CD4-positive, alpha-beta T cell treated with Interleukin-21 for 1 hour (primary cell): ENCODE measurements at places on chromosomes 4 and X.

- DNase-seq, result no peak
Measured at GRCh38 chrX:22533898-22534297, 261.2 kb downstream of the CBLL2 start.

DNA sequence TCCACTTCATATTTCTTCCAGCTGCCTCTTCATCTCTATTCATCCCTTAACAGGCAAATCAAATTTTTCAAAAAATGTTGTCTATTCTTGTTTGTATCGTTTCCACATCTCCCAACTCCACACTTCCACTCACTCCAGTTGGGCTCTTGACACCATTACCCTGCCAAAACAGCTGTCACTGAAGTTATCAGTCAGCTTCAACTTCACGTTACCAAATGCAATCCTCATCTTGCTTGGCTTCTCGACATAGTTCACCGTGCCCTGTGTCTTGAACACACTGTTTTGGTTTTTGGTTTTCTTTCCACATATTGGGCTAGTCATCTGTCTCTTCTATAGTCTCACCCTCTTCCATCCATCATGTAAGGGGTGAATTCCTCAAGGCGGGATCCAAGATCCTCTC, 65.2 kb downstream of the GALNT7 start:
- no peak for DNase-seq

DNA sequence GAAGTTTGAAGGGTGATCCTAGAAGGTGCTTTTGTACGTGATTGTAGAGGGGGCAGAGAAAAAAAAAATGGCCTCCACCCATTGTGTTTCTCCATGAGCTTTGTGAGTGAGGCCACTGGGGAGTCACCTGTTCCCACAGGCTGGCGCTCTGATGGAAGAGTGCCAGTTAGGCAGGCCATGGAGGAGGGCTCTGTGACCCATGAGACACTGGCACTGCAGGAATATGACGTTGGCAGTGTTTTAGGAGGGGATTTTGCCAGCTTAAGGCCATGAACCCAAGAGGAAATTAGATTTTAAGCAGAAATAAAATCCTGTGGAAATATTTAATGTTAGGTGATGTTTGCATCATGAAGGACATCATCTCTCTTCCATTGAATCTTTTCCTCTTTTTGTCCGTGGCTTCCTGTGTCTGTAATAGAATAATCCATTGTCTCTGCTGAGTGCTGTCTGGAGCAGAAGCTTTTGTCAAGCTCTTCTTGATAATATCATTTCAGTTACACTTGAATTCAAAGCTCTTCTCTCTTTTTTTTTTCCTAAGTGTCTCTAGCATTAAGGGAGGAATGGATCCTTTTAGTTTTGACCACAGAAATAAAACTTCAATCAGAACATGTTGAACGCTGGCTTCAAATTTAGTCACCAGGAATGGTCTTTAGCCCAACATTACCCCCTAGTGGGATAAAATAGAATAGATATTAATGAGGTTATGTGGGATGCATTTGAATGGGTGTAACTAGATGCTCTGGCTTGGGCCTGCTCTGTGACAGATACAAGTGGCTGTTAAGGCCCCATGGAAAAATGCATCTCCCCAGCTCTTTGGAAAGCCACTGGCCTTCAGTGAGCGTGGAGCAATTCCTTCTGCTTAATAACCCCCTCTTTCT, 41.0 kb upstream of the UCP1 start:
- DNase-seq, result peak; percentile 14

DNA sequence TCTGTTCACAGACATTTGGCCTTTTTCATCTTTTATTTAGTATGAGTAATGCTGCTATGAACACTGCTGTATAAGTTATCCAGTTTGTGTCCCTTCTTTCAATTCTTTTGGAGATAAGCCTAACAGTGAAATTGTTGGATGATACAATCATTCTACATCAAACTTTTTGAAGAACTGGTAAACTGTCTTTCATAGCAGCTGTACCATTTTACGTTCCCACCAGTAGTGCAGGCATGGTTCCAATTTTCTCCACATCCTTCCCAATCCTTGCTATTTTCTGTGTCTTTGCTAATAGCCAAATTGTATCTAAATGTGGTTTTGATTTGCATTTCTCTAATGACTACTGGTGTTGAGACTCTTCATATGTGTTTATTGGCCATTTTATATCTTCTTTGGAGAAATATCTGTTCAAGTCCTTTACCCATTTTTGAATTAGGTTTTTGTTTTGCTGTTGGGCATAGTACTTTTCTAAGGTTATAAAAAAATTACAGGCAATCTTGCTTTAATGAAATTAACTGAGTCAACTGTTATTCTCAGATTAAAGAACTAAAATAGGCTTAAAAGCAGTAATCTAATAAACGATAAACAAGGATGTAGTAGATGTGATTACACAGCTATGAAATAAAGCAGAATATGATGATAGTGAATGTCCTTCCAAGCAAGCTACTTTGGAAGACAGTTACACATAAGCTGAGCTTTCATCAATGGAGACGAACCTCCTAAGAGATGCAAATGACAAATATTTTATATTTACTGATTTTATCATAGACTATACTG, 57.2 kb downstream of the FBXW7 start:
- no peak for DNase-seq

DNA sequence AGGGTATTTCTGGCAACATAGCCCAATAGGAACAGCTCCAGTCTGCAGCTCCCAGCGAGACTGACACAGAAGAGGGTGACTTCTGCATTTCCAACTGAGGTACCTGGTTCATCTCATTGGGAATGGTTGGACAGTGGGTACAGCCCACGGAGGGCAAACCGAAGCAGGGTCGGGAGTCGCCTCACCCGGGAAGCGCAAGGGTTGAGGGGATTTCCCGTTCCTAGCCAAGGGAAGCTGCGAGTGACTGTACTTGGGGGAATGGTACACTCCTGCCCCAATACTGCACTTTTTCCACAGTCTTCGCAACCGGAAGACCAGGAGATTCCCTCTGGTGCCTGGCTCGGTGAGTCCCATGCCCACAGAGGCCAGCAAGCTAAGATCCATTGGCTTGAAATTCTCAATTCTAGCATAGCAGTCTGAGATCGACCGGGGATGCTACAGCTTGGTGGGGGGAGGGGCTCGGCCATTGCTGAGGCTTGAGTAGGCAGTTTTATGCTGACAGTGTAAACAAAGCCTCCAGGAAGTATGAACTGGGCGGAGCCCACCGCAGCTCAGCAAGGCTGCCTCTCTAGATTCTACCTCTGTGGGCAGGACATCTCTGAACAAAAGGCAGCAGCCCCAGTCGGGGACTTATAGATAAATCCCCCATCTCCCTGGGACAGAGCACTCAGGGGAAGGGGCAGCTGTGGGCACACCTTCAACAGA, 14.0 kb upstream of the ADAD1 start:
- peak; percentile 22 for DNase-seq

- DNase-seq, result no peak
Measured at GRCh38 chrX:8684201-8684965, 47.6 kb downstream of the ANOS1 start.
